ENCODE measurements at places on chromosomes 13 and 19.

DNA sequence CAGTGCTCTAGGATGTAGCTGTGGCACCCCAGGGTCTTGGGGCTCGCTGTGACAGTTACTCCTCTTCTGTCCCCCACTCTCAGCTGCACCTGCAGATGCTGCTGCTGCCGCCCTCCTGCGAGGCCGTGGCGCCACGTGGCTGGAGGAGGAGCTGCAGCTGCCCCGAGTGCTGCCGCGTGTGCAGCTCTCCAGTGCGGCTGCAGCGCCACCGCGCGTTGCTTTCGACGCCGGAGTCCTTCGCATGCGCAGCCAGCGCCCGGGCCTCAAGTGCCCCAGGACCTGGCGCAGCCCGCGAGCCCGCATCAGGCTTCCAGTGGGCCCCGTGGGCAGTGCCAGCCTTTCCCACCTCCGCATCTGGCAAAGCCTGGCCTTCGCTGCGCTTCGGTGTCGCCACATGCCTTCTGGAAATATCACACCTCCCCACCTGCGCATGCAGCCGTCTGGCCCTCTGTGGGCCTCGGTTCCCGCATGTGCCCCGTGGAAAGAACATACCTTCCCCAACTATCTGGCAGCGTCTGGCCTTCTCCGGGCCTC lies 692 bp upstream of the ZNF580 start:
- peak; percentile 71 for DNase-seq

- no peak for DNase-seq
These were observed 7.8 kb downstream of the LRCH1 start for GRCh38 chr13:46560778-46561177.

GRCh38 chr13:79450110-79450509 lies 30.8 kb upstream of the NDFIP2 start:
- no peak for DNase-seq

- DNase-seq, result no peak
These were observed 10.8 kb upstream of the CCNA1 start for GRCh38 chr13:36421447-36421846.

GRCh38 chr13:107365466-107366215 lies 797.7 kb upstream of the ARGLU1 start:
- DNase-seq, result no peak

DNA sequence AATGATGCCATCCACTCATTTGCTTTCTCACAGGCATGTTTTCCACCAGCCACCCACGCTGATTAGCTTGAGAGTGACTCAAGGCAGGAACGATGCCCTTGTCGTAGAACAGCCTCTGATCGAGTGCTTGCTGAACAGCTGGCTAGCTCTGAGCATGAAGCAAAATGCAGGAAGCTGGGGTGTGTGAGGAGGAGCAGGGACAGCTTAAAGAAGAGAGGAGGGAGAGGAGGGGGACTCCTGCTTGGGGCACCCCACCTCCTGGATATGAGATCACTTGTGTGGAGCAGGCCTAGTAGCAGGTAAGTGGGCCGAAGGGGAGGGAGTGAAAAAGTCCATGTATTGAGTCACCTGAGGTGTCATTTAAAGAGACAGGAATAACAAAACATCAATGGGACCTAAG lies 48.8 kb downstream of the IRS2 start:
- peak; percentile 51 for DNase-seq

DNA sequence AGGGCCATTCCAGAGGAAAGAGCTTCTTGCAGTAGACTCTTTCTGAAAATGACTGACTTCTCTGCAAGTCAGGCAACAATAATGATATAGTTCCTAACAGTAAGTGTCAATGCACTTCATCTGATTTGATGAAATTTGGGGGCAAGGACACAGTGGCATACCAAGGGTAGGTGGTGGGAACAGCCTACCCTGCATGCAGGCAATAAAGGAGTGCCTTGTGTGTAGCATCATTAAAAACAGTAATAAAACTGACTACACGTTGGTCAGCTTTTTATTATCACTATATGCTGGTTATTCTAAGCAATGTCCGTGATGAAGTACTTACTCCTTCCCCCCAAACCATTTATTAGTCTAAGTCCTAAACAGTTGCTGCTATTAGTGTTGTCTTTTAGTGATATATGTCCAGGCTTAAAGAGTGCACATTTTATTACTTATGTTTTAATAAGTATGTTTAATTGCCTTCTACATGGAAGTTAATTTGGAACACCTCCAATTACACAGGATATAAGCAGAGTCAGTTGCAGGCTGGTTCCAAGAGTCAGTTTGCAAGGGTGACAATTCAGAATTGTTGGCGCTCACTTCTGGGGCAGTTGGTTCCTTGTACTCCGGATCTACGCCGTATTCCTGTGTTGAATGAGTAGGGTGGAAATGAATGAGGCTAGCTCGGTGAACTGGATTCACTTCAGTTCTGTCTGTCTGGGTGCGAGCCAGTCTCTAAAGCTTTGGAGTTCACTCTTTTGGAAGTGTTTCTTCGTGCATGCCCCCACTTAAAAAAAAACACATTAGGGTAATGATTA lies 84.0 kb downstream of the RGCC start:
- DNase-seq, result no peak

GRCh38 chr13:98576200-98576945 lies 534 bp downstream of the STK24 start:
- peak; percentile 37 for DNase-seq

DNA sequence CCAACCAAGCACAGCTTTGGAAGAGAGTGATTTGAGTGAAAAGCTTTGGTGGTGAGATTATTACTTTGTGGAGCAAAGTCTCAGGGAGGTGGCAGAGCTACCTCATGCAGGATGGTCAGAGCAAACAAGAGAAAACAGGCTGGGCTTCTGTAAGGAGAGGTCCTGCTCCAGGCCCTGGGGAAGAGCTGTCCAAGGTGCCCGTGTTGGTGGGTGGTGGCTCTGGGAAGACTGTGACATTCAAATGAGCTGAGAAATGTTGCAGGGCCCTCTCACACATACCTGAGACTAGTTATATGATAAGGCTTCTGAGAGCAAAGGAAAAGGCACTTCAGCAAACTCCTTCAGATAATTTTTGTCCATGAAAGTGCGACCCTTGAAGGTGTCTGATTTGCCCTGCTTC lies 205.5 kb upstream of the SOX21 start:
- no peak for DNase-seq

- DNase-seq, result no peak
These were observed 29.8 kb downstream of the DZIP1 start for GRCh38 chr13:95614641-95615245.

DNA sequence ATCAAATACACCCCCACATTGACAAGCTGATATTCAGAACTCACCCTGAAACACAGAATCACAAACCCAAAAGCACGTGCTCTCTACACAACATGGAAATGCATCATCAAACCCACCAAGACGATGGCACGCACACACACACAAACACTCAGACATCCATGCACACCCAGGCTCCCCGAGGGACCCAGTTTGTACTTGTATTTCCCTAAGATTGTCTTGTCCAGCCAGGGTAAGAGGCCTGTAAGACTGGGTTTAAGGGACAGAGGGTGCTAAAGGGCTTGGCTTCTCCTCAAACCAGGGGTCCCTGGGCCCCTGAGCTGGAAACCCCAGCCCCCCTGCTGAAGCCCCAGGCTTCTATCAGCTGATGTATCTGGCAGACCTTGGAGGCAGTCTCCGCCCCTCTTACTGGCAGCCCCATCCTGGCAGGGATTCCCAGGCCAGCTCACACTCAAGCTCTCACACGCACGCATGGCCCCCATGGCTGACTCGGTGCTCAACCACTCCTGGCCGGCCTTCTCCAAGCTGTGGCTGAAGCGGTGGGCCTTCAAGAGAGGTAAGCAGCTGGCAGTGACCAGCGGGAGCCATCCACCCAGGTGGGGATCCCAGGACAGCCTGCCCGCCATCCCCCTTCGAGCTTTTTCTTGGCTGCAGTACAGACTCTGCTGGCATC lies 6.5 kb downstream of the ARHGEF18 start:
- DNase-seq, result peak; percentile 75

GRCh38 chr13:99792079-99792921 lies 179.3 kb downstream of the ZIC5 start:
- no peak for DNase-seq

DNA sequence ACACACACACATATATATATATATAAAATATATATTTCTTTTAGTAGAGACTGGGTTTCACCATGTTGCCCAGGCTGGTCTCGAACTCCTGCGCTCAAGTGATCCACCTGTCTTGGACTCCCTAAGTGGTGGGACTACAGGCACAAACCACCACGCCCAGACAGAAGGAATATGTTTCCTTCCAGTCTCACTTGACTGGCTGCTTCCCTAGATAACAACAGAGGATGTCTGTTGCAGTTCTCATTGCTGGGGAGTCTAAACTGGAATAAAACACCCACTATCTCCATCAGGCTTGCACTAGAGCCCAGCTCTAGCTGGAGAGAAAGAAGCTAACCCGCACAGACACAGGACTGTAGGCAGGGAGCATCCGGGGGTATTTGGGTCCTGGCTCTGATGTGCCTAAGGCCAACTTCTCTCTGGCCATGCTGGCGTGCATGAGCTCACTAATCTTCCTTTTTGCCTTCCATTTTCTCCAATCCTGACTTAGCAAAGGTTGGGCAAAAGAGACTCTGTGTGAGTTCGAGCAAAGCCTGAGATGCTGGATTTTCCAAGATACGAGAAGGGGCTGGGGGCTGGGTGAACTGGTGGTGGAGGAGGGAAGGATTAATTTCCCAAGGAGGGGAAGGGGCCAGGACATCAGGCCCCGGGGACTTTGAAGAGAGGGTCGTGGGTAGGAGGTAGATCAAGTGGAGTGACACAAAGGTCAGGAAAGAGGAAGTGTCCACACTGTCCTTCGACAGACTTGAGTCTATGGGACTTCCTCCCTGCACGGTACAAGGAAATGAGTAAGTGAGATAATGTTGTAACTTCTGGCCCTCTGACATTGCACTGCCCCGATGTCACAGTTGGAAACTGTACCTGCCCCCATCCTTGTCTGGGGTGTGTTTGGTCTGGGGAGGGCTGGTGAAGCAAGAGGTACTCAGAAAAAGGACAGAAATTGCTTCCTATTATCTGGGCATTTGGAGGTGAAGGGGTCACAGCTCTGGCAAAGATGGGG lies 22.5 kb upstream of the ALOX5AP start:
- DNase-seq, result no peak

DNA sequence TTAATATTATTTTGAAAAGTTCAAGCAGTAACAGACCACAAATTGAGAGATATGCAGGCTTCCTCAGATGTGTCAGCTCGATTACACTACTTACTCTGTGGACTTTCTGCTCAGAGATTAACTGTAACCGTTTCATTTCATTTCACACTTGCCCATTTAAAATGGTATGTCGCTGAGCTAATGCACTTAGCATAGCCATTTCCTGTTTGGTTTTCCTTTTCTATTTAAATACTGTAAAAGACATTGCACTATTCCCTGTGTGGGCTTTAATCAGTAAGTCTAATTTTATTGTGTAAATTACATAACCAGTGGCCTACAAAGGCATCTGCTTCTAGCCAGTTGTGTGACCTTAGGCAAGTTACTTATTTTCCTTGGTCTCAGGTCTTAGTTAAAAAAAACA lies 237.6 kb downstream of the LACC1 start:
- DNase-seq, result peak; percentile 6

GRCh38 chr19:51367255-51367564 lies 1.0 kb upstream of the ETFB start:
- no peak for DNase-seq

DNA sequence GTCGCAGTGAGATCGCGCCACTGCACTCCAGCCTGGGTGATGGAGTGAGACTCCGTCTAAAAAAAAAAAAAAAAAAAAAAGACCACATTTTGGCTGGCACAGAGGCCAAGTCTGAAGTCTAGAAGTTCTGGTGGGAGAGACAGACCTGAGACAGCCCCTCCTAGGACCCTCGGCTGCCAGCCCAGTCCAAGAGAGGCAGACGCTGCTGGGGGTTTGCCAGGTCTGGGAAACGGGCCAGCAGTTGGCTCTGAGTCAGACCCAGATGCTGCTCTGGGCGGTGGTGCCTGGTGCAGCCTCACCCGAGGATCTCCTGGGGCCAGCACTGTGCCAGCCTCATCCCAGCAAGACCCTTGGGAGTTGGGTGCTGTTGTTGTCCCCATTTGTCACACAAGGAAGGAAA lies 5.8 kb downstream of the FCHO1 start:
- DNase-seq, result peak; percentile 64

GRCh38 chr13:86000546-86000945 lies 201.3 kb upstream of the SLITRK6 start:
- no peak for DNase-seq

DNA sequence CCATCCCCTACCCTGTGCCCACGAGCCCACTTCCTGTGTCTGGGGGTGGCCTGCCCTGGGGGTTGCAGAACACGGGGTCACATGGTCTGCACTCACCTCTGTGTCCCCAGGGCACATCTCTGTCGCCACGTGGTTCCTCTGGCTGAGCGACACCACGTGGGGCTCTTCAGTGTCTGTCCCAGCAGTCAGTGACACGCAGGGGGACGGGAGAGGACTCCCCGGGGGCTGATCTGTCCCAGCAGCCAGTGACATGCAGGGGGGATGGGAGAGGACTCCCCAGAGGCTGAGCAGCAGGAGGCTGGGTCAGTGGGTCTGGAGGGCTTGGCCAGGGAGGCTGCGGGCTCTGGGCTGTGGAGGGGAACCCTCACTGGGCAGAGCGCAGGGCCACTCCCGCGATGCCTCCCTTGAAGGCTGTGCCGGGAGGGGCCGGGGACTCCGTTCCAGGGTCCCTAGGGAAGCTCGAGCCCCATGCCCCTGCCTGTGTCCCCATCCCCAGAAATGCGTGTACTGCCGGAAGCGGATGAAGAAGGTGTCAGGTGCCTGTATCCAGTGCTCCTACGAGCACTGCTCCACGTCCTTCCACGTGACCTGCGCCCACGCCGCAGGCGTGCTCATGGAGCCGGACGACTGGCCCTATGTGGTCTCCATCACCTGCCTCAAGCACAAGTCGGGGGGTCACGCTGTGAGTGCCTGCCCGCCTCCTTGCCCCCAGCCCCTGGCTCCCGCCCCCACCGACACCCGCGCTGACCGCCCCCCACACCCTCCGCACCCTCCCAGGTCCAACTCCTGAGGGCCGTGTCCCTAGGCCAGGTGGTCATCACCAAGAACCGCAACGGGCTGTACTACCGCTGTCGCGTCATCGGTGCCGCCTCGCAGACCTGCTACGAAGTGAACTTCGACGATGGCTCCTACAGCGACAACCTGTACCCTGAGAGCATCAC lies 174.8 kb downstream of the KDM4B start:
- DNase-seq, result no peak

Measured in AG08395 (cell line).